ENCODE measurements at places on chromosomes 2 and 18. TPM values are rescaled to one million over a fixed set of nuclear protein-coding genes. Genes with fewer than 3 reads are reported as not detected.
A peak's percentile ranks its signal among the peaks of the same experiment; 100 is the strongest.

The REG3A gene
- polyA plus RNA-seq: not detected

The TRPM8 gene
- polyA plus RNA-seq: not detected

The MROH2A gene
- not detected for polyA plus RNA-seq

The CKAP2L gene
- polyA plus RNA-seq: 0.15 TPM

The TPO gene
- polyA plus RNA-seq: 0.18 TPM

- H3K36me3 ChIP-seq: no peaks in the 10 kb centered on the region
- H3K27ac ChIP-seq: no peak overlapping the region
- no peaks in the 10 kb centered on the region for H3K27me3 ChIP-seq
Observed at GRCh38 chr2:95310216-95310615, 13.1 kb downstream of the KCNIP3 start.

DNA sequence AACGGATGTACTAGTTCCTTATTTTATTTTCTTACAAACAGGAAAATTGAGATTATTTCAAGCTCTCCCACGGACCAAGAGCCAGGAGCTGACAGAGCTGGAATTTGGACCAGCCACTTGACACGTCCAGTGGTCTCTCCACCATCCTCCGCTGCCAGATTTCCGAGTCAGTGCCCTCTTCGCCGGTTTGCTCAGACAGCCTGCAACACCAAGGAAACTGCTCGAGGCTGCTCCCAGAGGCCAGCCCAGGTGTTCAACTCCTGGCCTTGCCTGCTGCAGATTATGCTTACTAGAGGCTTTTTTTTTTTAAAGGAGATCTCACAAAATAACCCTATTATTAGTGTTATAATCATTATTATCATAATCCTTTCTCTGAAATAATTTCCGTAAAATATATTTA, 779.8 kb downstream of the RNF144A start:
- no peak overlapping the region for H3K27ac ChIP-seq
- no peak overlapping the region for H3K4me3 ChIP-seq
- no peaks in the 10 kb centered on the region for H3K27me3 ChIP-seq
- no peaks in the 10 kb centered on the region for H3K36me3 ChIP-seq
- H3K4me1 ChIP-seq: no peaks in the 10 kb centered on the region
- no peak for DNase-seq

- H3K36me3 ChIP-seq: no peaks in the 10 kb centered on the region
- no peaks in the 10 kb centered on the region for H3K27me3 ChIP-seq
- no peak overlapping the region for H3K27ac ChIP-seq
- no peak overlapping the region for H3K4me3 ChIP-seq
Observed at GRCh38 chr2:101704816-101705578, 7.5 kb downstream of the MAP4K4 start.

GRCh38 chr18:27661320-27662018, 476.4 kb upstream of the CHST9 start:
- no peak for DNase-seq
- H3K36me3 ChIP-seq: no peaks in the 10 kb centered on the region
- H3K4me3 ChIP-seq: no peak overlapping the region
- H3K27ac ChIP-seq: no peak overlapping the region

GRCh38 chr2:118747637-118748036, 99.8 kb downstream of the EN1 start:
- H3K4me1 ChIP-seq: no peaks in the 10 kb centered on the region
- no peaks in the 10 kb centered on the region for H3K36me3 ChIP-seq
- no peak overlapping the region for H3K27ac ChIP-seq
- DNase-seq: no peak
- H3K27me3 ChIP-seq: no peaks in the 10 kb centered on the region

- DNase-seq: no peak
- H3K27me3 ChIP-seq: no peaks in the 10 kb centered on the region
- no peaks in the 10 kb centered on the region for H3K36me3 ChIP-seq
- no peak overlapping the region for H3K27ac ChIP-seq
- H3K4me1 ChIP-seq: no peaks in the 10 kb centered on the region
Observed at GRCh38 chr2:39696838-39697237, 31.1 kb downstream of the TMEM178A start.

DNA sequence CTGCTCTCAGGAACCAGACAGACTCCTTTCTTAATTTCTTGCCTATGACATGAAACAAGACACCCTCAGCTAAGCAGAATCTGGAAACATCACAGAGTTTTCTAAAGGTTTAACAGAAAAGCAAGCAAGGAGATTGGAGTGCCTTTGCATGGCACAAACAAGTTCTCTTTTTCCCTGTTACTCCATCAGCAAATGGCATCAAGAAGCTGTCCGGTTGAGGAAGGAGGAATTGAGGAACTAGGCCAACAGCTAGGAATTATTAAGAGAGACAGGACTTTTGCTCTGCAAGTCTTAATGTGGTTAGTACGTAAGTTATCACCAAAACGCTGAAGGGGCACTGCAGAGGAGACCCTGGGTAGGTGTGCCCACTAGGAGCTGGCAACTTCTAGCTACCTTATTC, 53.2 kb downstream of the NEB start:
- no peak overlapping the region for H3K27ac ChIP-seq
- no peak overlapping the region for H3K4me3 ChIP-seq
- no peaks in the 10 kb centered on the region for H3K36me3 ChIP-seq
- H3K27me3 ChIP-seq: no peaks in the 10 kb centered on the region
- no peak for DNase-seq

DNA sequence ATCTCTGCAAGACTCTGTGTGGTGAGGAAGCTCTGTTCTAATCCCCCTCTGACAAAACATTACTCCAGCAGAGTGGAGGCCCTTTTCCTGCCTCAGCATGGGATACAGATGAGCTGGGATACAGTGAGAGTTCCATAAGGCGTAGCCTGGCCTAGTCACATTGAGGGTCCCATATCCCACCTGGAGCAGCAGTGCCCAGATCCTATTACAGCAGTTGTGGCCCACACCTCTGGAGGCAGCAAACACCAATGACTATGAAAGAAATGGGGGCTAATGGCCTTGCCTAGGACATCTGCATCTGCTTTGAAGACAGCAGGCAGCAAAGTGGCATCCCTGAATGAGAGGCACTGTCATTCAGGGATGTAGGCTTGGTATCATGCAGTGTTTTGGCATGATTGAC, 534.5 kb downstream of the TDRD15 start:
- no peak overlapping the region for H3K27ac ChIP-seq
- peaks cover 2% of the 10 kb centered on the region for H3K4me1 ChIP-seq
- H3K36me3 ChIP-seq: no peaks in the 10 kb centered on the region
- H3K27me3 ChIP-seq: no peaks in the 10 kb centered on the region

DNA sequence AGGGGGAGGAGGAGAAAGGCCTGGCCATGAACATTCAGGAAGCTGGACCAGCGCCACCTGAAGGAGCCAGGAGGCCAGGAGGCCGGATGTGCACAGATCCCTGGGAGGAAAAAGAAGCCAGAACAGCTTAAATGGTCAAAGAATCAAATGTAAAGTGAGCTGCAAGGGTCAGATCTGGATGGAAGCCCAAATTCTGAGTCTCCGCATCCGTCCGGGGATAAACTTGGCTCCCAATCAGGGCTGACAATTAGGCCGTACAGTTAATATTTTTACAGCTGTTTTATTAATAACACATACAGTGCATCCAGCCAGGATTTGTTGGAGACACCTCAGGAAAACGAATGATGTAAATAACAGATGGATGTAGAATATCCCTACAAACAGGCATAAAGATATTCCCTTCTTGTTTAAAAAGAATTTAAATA, 495.1 kb upstream of the TCF4 start:
- no peak overlapping the region for H3K4me3 ChIP-seq
- no peaks in the 10 kb centered on the region for H3K27me3 ChIP-seq
- H3K4me1 ChIP-seq: peaks cover 19% of the 10 kb centered on the region
- H3K27ac ChIP-seq: no peak overlapping the region
- DNase-seq: peak; percentile 69
- H3K36me3 ChIP-seq: no peaks in the 10 kb centered on the region
